ENCODE measurements at places on chromosomes 3 and 15.
A peak's percentile ranks its signal among the peaks of the same experiment; 100 is the strongest.

- DNase-seq = no peak
These were observed 55.0 kb upstream of the SOX14 start for GRCh38 chr3:137709011-137709601.

DNA sequence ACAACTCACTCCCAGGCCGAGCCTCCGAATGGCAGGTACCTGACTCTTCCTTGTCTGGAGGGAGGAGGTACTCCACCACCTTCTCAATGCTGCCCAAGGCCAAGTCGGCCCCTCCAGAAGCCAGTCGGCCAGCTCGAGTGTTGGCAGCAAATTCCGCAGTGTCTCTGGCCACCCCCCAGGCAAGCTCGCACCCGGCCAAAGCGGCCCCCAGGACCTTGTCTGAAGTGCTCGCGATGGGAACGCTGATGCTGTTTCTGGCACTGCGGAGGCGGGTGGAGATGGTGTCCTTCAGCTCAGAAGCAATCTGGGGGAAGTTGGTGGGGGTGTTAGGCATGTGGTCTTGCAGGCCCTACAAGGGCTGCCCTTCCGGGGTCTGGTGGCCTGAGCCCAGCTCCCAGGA, 9.2 kb downstream of the PLIN1 start:
- DNase-seq = no peak

GRCh38 chr3:60956729-60957128, 294.5 kb downstream of the FHIT start:
- DNase-seq = no peak

- no peak for DNase-seq
These were observed 10.6 kb downstream of the IL17RB start for GRCh38 chr3:53856964-53857363.

- no peak for DNase-seq
These were observed 91.6 kb upstream of the LIPC start for GRCh38 chr15:58340176-58340575.

GRCh38 chr3:122730240-122730639, 49.6 kb downstream of the PARP14 start:
- no peak for DNase-seq

DNA sequence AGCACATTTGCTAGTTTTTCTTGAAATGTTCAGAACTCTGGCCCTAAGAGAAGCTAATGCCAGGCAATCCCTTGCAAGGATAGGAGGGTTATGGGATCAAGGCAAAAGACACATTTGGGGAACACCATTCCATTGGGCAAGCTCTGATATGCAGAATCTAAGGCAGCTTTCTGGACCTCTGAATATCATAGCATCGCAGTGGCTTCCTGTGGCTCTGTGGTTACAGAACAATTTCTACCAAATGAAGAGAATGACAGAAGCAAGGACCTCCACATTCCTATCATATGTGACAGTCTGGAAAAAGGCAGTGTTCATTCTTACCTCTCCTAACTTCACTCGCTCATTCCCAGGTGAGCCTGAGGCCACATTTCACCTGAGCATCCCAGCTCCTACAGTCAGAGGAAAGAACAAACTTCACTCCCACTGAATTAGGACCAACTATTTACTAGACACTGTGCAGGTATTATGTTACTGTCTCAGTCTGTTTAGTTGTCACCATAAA, 836.1 kb upstream of the CFAP20DC start:
- DNase-seq = no peak

GRCh38 chr3:10762116-10762515, 53.9 kb upstream of the SLC6A11 start:
- DNase-seq = no peak

DNA sequence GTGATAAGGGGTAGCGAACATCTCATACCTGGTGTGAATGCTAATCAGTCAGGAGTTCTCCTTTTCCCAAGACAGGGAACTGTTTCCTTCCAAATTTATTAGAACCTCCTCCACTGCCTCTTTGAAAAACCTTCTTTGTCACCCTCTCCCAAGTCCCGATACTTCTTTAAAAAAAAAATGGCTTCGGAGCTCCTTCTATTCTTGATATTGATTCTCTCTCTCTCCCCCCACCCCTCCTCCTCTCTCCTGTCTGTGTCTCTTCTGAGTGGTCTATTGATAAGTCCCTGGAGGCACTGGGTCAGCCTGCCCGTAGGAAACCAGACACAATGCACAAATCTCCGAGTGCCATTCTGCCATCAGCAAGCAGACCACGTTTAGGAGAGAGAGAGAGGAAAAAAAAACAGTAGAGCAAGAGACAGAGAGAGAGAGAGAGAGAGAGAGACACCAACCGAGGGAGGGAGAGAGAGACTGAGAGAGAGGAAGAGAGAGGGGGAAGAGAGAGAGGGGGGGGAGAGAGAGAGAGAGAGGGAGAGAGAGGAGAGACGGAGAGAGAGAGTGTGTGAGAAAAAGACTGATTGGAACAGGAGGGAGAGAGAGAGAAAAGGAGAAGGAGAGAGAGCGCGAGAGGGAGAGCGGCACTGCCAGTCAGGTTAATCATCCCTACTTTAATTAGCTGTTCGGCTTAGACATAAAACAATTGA, 160.9 kb downstream of the TIGIT start:
- DNase-seq = no peak

GRCh38 chr3:45003406-45003805, 22.7 kb upstream of the CLEC3B start:
- DNase-seq = no peak

GRCh38 chr15:61049934-61050333, 179.2 kb downstream of the RORA start:
- no peak for DNase-seq

- DNase-seq = no peak
These were observed 127.9 kb downstream of the C3orf70 start for GRCh38 chr3:185024966-185025365.

- DNase-seq = no peak
These were observed 8.6 kb downstream of the GPR15 start for GRCh38 chr3:98540346-98540745.

GRCh38 chr3:167653760-167654159, at the start of gene WDR49:
Gene WDR49 (minus strand): TSS chr3:167653942. CDS start chr3:167653425, 517 bp downstream.
- no peak for DNase-seq

- DNase-seq = no peak
These were observed 394.2 kb downstream of the LSAMP start for GRCh38 chr3:116051040-116051439.

DNA sequence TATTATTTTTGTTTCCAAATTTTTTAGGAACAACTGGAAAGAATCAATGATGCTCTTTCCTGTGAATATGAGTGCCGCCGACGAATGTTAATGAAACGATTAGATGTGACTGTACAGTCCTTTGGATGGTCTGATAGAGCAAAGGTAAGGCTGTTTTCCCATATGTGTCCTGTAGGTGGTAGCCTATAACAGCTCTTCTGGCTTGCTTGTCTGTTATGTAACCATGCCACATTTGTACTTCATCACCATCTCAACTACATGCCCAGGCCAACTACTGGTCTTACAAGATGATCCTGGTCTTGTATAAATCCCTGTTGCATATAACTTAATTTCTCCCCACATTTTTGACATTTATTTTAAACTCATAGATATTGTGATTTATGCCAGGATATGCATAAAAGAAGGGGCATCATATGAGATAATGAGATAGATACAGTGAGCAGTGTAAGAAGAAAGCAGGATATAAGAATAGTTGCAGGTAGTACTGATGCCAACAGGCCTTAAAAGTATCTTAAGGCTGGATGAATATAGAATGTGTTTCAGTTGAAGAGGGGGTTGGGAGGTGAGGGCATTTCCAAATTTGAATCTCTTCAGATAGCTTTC, 20.3 kb downstream of the FAM98B start:
- peak; percentile 32 for DNase-seq

DNA sequence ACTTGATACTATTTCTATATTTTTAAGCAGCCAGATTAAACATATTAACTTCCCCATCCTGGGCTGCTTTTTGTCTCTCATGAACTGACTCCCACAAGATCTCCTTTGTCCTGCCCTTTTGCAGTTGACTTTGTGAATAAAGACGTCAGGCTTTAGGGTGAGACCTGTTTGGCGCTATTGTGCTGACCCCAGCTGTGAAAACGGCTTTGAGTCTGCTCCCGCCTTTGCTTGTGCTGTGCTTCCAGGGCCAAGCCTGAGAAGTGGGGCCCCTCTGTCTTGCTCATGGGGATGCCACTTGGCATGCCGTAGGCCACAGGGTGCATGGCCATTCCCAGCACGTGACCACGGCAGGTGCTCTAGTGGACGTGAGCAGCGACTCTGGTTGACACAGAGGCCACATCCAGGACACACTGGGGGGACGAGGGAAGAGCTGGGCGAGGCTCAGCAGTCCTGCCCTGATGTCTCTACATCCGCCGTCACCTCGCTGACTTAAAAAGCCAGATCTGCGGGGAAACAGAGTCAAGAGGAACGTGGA, 268.9 kb upstream of the LYSMD4 start:
- DNase-seq = no peak

DNA sequence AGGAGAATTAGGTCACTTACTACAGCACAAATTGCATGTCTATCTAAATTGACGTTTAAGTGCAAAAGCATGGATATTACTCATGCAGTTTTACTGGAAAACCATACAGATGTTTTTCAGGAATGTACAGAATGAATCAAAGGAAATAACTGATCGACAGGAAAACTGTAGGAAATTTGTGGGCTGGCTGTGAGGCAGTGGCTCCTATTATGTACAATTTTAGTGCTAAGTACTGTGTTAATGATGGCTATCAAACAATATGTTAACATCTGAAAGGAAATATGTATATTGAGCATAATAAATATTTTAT, 6.9 kb downstream of the NUDT16 start:
- DNase-seq = no peak

DNA sequence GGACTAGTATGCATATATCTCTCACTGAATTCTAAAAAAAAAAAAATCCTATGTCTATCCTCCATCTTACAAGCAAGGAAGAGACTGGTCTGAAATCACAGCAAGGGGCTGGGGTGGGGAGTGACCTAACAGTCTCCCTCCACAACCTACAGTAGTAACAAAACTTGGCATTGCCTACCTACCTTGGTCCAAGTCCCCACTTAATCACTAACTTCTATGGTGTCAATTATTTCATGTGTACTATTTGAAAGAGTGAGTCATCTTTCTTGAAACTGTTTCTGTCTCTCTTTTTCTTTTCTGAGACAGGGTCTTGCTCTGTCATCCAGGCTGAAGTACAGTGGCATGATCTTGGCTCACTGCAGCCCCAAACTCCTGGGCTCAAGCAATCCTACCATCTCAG, 36.8 kb downstream of the CHAC1 start:
- DNase-seq = no peak

Measured in activated CD4-positive, alpha-beta T cell treated with anti-CD3 and anti-CD28 coated beads, Interleukin-2, amount 50 U/mL, for 24 hours (primary cell).